LHCN-M2 (cell line): ENCODE measurements at places on chromosomes 1 and 21. TPM values are rescaled to one million over a fixed set of nuclear protein-coding genes. Genes with fewer than 3 reads are reported as not detected.

The COL11A1 gene
- total RNA-seq = 41.4 and 54.3 TPM in 2 replicates

The CSF3R gene
- total RNA-seq = not detected in 2 replicates

The EPS15 gene
- total RNA-seq = 22.8 and 27.5 TPM in 2 replicates

The SPATA17 gene
- total RNA-seq = 0.19 and 0.46 TPM in 2 replicates

The LCK gene
- not detected in 2 replicates for total RNA-seq

The ZNF695 gene
- total RNA-seq = 4.1 and 5.8 TPM in 2 replicates

The CCDC17 gene
- total RNA-seq = 0.58 and 0.98 TPM in 2 replicates

The HSPB7 gene
- 3.2 and 3.3 TPM in 2 replicates for total RNA-seq

The LRRC8B gene
- 5.7 and 6.0 TPM in 2 replicates for total RNA-seq

The FAM131C gene
- total RNA-seq = 0.63 and 1.4 TPM in 2 replicates

The UAP1 gene
- total RNA-seq = 122 and 153 TPM in 2 replicates

The RBP7 gene
- total RNA-seq = not detected in 2 replicates

The ADORA3 gene
- not detected in 2 replicates for total RNA-seq

The SLAMF9 gene
- not detected in 2 replicates for total RNA-seq

The BEND5 gene
- total RNA-seq = 0.29 and 0.58 TPM in 2 replicates
